Umbilical cord (tissue), 2 donors: ENCODE measurements at places on chromosomes 6 and 20.

DNA sequence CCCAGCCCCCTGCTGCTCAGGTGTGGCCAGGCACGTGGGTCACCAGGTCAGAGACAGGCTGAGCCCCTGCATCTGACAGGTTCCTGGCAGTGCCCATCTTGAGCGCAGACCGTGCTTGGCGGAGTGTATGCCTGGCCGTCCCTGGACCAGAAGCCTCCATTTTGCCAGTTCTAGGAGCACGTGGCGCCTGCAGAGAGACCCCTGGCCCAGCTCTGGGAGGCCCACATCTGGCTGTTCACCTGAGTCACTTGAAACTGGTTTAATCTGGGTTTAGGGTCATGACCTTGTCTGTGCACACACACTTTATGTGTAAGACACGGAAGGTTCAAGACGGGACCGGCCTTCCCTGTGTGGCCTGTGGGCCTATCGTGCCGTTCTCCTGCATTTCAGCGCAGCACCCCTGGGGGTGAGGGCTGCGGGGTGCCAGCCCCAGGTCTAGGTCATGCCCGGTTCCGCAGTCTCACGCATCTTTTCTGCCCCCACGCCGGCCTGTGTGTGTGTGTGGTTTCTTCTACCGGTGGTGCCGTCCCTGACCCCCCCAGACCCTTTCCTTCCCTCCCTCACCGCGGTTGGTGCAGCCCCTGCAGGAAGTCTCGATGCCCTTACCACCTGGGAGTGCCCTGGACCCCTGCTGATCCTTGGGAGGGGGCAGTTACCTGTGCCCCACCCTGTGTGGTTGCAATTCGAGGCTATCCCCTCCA lies 14.0 kb downstream of the SS18L1 start:
- DNase-seq: no peak

DNA sequence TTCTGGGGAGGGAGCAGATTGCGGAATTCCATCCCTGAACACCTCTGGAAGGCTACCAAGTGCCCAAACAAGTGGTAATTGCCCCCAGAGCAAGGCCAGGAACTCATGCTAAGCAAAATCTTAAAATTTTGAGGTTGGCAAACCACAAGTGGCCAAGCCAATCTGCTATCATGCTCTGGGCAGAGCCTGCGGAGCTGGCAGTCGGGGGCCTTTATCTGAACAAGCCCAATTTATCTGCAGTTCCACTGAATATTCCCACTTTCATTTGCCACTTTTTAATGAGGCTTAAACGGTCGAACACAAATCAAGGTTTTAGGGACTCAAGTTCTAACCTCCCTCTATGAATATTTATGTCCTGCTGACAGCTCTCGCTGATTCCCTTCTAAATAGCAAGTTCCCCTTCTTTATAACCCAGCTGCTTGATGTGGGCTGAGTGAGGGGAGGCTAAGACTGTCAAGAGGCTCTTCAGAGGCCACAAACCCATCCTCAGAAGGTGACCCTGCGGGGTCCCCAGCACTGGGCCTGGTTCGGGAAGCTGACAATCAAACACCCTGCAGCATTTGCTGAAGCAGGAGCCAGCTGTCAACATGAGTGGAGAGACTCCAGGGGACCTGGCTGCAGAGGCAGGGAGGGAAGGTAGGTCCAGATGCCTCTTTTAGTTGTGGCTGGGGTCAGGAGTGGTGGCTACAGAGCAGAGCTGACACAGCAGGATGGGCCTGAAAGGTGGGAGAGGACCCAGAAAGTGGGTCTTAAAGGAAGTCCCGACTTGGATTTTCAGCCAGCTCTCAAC lies 11.9 kb downstream of the CCDC167 start:
- no peak for DNase-seq

- no peak for DNase-seq
These were observed 7.0 kb downstream of the COX4I2 start for GRCh38 chr20:31644701-31645100.

DNA sequence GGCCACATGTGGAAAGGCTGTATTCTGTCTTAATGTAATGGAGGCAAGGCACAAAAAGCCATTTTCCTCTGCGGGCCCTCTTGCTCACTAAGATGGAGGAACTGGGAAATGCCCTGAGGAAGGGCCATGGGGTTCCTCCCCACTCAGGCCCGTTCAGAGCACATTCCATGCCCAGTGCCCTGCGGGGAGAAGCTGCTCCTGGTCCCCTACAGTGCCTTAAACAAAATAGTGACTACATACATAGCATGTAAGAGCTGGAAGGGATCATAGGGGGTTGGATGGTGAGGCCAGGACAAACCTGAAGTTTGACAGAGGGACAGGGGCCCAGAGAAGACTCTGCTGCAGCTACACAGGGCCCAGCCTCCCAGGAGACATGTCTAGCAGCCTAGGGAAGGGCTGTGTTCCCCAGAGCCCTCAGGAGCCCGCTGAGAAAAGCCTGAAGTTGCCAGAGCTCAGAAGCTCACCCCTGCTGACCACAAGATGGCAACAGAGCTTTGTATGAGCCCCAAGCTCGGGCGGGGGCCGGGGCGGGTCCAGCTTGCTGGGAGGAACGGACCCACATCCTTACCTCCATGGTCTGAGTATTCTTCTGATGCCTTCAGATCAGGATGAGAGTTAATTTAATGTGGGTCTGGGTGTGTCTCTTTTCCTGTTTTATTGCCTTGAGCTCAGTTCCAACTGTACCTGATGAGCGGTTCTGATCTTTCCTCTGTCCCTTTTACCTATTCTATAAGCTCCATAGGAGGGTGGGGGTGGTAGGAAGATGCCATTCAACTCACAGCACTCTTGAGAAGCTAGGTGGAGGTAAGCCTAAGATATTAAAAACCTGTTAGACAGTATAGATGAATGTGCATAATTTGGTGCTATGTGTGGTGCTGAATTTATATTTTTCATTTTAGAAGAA lies 242.9 kb downstream of the CDC5L start:
- peak; percentile 38 for DNase-seq

GRCh38 chr6:139881236-139881635 lies 506.8 kb upstream of the CITED2 start:
- no peak for DNase-seq
